Activated T-helper 1 cell treated with anti-CD3 and anti-CD28 coated beads, Interleukin-2, amount 50 U/mL, for 16 hours (primary cell): ENCODE measurements at places on chromosomes 3 and 15.

DNA sequence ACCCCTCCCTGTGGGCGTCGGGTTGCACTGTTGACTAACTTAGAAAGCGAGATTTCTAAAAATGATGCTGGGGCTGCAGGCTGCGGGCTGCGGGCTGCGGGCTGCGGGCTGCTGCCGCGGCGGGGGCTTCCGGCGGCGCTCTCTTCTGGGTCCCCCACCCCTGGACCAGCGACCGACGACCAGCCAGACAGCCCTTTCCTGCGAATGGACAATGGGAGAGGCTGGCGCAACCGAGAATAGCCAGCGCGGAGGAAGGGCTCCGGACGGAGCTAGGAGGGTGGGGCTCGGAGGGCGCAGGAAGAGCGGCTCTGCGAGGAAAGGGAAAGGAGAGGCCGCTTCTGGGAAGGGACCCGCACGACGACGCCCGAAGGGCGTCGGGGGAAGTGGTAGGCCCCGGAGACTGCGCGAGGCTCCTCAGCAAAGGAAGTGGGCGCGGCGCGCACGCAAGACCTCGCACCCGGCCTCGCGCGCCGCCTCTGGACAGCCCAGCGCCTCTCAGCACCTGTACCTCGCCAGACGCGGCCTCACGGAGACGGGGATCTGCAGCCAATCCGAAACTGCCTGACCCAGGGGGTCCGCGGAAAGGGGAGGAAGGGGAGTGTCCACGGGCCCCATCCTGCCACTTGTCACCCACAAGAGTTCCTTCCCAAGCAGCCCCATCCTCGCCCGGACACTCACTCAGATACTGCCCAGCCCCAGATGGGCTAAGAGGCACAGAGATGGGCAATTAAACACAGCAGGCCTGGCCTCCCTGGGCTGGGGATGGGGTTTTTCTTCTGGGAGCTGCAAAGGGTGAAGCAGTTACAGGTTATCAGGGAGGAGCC is 70.7 kb downstream of the SLC12A8 start:
- peak; percentile 47 for DNase-seq

GRCh38 chr3:176352716-176353334 is 844.5 kb downstream of the TBL1XR1 start:
- no peak for DNase-seq

GRCh38 chr3:138835397-138835757 is 649 bp upstream of the PIK3CB start:
- no peak for DNase-seq

DNA sequence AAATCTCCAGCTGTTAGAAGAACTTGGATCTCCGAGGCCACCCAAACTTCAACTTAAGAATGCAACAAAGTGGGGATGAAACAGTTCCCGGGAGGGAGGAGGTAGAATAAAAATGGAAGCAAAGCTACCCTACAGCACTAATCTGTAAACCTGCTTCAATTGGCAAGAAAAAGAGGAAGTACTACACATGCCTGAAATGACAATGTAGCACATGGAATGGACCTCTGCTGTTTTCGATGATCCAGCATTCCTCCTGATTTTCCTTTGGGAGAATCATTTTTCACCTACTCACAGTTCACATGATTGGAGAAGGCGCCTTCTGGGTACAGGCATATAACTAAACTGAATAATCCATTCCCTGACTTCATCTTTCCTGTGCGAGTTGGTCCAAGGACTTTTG is 1081.5 kb downstream of the FHIT start:
- no peak for DNase-seq

DNA sequence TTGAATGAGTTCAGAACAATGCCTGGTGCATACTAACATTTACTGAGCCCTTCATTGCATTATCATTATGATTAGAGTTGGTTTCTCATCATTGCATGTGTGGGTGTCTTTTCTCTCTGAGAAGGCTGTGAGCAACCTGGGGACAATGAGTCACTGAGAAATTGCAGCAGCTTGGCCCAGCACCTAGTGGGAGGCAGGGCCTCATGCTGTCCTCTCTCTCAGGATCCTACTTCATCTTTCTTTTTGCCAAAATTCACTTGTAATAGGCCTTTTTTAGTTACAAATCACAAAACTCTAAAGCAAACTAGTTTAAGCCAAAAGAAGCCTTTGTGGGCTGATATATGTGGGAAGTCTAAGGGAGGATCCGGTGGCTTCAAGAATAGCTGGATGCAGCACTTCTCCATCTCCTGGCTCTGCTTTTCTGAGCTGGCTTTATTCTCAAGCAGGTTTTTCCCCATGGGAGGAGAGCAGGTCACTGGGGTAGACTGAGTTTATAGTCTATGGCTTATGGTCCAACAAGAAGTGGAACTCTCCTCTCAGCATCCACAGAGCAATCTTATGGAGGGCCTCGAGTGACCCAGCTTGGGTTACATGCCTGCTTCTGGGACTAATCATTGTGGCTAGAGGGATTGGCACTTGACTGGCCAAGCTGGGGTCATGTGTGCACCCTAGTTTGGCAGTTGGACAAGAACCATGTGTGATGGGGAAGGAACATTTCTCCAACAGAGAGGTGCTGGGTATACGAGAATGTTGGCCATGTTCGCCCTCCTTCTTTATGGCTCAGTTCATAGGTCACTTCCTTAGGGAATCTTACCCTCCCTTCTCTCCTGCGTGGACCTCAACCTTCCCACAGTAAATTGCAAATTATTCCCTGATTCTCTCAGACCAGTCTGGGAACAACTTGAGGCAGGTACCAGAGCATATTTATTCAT is 8.7 kb upstream of the CAMK1 start:
- peak; percentile 27 for DNase-seq

DNA sequence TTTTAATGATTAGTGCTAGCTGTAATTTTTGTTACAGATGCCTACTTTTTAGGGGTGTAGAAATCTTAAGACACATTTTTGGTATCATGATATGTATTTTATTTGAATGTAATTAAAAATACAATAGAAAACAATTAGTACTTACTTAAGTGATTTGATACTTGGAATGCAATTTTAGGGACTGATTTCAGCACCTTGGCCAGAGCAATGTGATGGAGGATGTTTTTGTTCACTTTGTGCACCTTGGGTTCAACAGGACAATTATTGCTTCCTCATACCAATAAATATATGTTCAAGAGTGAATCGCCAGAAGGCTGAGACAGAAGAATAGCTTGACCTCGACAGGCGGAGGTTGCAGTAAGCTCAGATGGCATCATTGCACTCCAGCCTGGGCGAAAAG is 22.3 kb downstream of the GMNC start:
- no peak for DNase-seq

GRCh38 chr15:50134524-50135024 is 15.5 kb upstream of the ATP8B4 start:
- no peak for DNase-seq

DNA sequence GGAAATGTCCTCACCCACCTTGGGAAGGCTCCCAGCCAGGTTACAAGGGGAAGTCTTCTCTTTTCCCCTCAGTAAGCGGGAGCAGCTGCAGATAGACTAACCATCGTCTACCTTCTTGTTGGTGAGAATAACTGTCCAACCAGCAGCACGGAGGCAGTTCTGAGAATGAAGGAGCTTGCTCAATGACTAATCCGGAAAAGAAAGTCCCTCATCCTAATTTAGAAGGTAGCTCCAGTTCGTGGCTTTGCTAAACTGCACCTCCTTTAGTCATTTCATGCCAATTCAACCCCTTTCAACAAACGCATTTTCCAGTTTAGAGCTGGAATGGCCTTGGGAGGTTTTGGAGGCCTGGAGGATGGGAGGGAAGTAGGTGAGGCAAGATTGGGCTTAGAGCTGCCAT is 527.4 kb upstream of the PROK2 start:
- DNase-seq: no peak

GRCh38 chr15:85730001-85730820 is 64.5 kb downstream of the KLHL25 start:
- no peak for DNase-seq

DNA sequence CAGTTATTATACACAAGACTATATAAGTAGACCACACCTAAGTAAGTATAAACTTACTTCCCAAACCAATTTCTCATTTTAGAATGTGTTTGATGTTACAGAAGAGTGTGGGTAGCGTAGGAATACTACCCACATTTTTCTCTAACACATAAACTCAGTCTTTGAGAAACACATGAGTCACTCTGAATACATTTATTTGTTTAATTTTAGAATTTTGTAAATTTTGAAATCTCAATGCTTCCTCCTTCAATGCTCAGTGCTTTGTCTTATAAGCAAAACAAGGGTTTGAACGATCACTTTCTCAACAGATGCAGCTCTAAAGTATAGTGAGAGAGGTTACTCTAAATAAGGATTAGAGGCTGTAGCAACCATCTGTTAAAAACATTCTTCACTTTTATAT is 700.8 kb downstream of the SI start:
- no peak for DNase-seq

DNA sequence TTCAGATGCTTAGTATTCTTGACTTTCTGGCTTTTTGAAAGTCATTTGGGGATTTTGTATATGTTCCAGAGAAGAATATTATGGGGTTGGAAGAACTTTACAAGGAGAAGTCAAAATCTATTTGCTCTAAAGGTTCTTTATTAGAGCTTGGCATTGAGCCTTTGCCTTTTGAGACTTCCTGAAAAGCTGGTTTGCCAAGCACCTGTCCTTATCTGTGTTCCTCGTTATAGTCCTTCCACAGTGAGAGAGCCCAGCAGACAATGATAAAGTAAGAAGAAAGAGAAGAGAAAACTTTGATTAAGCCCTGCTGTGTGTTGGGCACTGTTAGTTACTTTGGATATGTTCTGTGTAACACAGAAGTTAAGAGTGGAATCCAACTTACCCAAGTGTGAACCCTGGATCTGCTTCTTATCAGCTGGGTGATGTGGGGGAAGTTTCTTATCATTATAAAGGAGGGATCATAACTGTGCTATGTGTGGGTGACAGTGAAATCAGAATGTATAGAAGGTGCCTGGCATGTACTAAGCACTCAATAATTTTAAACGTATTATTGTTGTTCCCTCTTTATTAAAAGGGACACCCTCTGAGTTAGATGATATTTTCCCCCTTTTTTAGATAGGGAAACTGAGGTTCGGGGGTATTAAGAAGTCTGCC is 44.3 kb upstream of the POLR2M start:
- DNase-seq: no peak

GRCh38 chr15:80309769-80310384 is 57.9 kb upstream of the CTXND1 start:
- DNase-seq: no peak

GRCh38 chr3:156480949-156481348 is 74.0 kb downstream of the SSR3 start:
- DNase-seq: no peak

GRCh38 chr3:120196333-120196732 is 88.7 kb downstream of the GPR156 start:
- DNase-seq: no peak

DNA sequence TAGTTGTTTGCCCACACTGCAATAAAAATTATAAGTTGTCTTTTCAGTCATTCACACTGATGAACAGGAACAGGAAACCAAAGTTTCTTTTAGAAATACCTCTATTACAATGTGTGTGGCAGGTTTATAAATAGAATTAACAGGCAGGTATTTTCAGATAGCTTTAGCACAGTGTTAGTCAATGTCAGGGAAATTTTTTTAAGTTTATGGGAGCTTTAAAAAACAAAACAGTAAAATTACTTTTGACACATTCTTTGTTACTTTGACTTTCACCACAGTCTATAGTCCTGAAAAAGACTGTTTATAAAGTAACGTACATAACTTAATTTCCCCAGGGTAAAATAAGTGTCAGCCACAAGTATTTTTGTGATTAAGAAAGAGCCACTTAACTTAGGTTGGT is 38.1 kb downstream of the SERPINI1 start:
- no peak for DNase-seq

DNA sequence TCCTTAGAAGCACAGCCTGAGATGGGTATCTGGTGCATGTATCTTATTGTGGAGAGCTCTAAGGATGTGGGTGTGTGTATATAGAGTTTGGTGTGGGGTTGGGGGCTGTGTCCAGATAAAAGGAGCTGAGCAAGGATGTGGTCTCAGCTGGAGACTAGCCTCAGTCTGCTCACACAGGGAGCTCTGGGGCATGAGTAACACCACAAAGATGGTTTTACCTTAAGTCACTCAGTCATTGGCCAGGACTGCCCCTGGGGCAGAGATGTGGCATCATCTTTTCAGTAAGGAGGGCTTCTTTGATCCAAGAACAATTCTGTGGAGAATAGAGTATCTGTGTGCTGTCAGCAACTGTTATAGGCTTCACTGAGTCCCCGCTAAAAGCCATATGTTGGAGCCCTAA is 163.4 kb upstream of the NUDT16 start:
- no peak for DNase-seq

DNA sequence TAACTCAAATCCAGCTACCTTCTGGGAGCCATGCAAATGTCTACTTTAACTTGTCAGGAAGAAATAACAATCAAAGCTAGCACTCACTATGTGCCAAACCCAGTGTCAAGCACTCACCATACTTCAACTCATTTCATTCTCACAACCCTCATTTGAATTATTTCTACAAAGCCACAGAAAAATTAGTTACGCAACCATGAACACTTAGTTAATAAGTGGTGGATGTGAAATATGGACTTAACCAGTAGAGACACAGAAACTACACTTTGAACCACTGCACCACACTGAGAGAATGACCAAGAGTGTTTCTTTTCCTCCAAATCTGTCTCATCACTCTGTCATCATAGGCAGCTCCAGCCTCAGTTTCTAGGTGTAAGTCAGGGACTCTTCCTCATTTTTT is 91.0 kb upstream of the MBNL1 start:
- DNase-seq: no peak

DNA sequence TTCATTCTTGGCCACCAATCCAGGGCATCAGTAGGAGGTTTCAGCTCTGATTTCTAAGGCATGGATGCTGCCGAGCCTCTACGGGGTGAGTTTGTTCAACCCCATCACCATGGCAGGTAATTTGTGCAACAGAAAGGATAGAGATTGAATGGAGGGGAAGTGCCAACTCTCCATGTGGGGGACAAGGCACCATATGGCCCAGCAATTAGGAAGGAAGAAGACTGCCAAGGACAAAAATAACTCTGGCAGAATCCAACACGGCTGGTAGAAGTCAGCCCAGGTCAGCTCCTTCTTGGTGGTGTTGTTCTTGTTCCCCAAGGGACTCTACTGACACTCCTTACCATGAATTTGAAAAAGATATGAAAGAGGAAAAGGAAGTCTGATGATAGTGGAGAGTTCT is 503.9 kb downstream of the MAGI1 start:
- no peak for DNase-seq

DNA sequence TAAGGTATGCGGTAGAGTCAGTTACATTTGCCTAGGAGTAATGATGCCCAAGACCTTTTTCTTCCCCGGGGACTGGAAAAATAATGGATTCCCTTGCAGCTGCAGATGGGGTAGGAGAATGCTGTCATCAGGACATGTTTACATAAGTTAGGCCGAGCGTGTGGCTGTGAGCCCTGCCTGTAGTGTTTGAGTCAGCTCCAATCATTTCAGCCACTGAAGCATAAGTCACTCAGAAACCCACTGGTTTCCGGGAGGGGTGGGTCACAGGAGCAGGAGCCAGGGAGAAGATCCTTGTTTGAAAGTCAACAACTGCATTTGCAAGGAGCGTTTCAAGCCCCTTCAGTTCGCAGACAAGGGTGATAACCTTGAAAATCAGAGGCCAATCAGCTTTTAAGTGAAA is 562.3 kb downstream of the MCTP2 start:
- no peak for DNase-seq

DNA sequence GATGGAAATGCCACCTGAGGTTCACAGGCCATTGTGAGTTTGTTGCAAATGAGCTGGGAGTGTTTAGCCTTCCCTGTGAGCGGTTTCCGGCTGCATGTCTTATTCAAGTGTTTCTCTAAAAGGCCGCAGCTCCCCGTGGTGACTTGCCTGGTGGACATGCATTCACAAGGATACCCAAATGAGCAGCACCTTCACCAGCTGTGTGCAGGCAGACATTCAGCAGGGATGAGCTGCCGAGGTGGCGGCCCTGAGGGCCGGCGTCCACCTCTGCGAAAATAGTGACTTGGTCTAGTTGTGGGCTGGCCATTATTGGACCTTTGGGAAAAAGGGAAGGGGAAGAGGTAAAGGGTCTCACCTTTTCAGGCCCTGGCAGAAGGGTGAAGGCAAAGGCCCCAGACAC is 23.4 kb downstream of the SPSB4 start:
- no peak for DNase-seq
